Spinal cord (tissue), 10 donors: ENCODE measurements at places on chromosomes 7 and 10. TPM values are rescaled to one million over a fixed set of nuclear protein-coding genes. Genes with fewer than 3 reads are reported as not detected.
A peak's percentile ranks its signal among the peaks of the same experiment; 100 is the strongest.

The EBF3 gene
- 14.3 TPM for total RNA-seq

The YKT6 gene
- 48.0 TPM for total RNA-seq

The COL13A1 gene
- total RNA-seq = 44.0 TPM

The PTER gene
- total RNA-seq = 6.3 TPM

The AGR2 gene
- 10.1 TPM for total RNA-seq

The NACAD gene
- 11.8 TPM for total RNA-seq

The MMRN2 gene
- 14.9 TPM for total RNA-seq

DNA sequence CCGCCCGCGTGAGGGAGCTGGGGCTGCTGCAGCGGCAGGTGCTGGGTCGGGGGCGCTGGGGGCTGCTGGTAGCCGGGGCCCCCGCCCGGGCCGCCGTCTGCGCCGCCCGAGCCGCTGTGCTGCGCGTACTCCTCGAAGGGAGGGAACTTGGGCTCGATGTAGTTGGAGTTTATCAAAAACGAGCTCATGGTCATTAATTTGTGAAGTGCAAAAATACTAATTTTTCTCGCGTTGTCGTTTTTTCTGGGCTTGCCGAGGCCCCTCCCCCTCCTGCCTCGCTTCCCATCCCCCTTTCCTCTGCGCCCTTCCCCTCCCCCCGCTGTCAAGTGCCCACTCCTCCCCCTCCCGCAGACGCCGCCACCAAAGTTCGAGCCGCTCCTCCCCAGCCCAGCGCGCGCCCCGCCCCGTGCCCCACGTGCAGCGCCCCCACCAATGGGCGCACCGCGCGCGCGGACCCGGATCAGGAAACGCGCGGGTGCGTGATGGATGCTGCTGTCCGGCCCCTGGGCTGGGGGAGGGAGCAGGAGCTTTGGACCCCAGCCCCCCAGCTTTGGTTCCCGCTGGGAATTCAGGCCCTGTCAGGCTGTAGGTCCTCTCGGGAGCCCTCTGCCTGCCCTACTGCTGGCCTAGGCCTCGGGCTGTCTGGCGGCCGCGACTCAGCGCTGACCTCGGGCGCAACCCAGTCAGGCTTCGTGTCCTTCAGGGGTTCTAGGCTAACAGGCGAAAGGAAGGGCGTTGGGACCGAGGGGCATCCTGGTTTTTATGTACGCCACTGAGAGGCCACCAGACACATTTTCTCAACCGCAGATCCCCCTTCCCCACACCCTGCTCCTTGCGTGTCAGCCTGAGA is at the start of gene HOXA4:
HOXA4 (minus strand) TSS at position 218 of the 850 bp plus-strand sequence; CDS start at position 194, 24 bp downstream.
- peak within 1 kb of the TSS; percentile 98 for H3K27ac ChIP-seq
- peak; percentile 86 for DNase-seq
- H3K27me3 ChIP-seq = no peaks in the 10 kb centered on the region
- peaks cover 26% of the 10 kb centered on the region for H3K4me1 ChIP-seq
- H3K4me3 ChIP-seq = peak within 1 kb of the TSS; percentile 83
- H3K36me3 ChIP-seq = peaks cover 7% of the 10 kb centered on the region

DNA sequence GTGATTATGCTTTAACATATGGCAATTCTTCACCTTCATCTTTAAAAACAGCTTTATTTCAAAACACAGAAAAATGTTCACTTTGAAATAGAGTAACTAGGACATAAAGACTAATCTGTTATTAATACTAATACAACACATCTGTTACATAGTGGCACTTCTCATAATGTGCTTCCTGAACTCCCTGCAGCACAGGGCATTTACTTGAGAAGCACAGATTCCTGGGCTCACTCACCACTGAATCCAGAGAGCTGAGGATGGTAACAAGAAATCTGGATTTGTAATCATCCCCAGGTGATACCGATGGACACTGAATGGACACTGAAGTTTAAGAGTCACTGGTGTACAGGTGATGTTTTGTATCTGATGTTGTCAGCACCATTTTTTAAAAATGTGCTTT is 96.1 kb downstream of the COL28A1 start:
- no peaks in the 10 kb centered on the region for H3K4me1 ChIP-seq
- no peaks in the 10 kb centered on the region for H3K36me3 ChIP-seq
- H3K4me3 ChIP-seq = no peak overlapping the region
- no peak overlapping the region for H3K27ac ChIP-seq
- no peak for DNase-seq

GRCh38 chr10:91220954-91221675 is 652 bp downstream of the PCGF5 start:
- peaks cover 4% of the 10 kb centered on the region for H3K4me1 ChIP-seq
- H3K27ac ChIP-seq = peak overlapping the region; percentile 10
- no peaks in the 10 kb centered on the region for H3K36me3 ChIP-seq
- no peaks in the 10 kb centered on the region for H3K27me3 ChIP-seq
- peak overlapping the region; percentile 55 for H3K4me3 ChIP-seq

GRCh38 chr10:44310762-44311562 is 73.9 kb downstream of the CXCL12 start:
- H3K4me1 ChIP-seq = peaks cover 13% of the 10 kb centered on the region
- H3K36me3 ChIP-seq = no peaks in the 10 kb centered on the region
- H3K27ac ChIP-seq = no peak overlapping the region
- H3K27me3 ChIP-seq = peaks cover 3% of the 10 kb centered on the region
- peak; percentile 61 for DNase-seq
- no peak overlapping the region for H3K4me3 ChIP-seq

DNA sequence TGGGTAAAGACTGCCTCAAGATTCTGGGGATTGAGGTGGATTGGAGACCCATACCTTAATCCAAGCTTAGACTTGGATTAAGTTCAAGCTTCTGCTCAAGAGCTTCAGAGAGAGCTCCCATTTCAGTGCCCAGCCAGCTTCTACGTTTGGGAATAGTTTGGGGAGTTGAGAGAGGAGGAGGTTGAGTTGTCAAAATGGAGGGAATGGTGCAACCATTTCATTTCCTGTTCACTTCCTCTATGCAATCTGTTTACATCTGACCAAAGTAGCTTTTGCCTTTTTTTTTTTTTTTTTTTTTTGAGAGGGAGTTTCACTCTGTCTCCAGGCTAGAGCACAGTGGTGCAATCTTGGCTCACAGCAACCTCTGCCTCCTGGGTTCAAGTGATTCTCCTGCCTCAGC is 65.8 kb downstream of the ENTPD1 start:
- DNase-seq = no peak
- H3K27me3 ChIP-seq = no peaks in the 10 kb centered on the region
- no peaks in the 10 kb centered on the region for H3K4me1 ChIP-seq
- no peak overlapping the region for H3K4me3 ChIP-seq
- H3K27ac ChIP-seq = no peak overlapping the region

DNA sequence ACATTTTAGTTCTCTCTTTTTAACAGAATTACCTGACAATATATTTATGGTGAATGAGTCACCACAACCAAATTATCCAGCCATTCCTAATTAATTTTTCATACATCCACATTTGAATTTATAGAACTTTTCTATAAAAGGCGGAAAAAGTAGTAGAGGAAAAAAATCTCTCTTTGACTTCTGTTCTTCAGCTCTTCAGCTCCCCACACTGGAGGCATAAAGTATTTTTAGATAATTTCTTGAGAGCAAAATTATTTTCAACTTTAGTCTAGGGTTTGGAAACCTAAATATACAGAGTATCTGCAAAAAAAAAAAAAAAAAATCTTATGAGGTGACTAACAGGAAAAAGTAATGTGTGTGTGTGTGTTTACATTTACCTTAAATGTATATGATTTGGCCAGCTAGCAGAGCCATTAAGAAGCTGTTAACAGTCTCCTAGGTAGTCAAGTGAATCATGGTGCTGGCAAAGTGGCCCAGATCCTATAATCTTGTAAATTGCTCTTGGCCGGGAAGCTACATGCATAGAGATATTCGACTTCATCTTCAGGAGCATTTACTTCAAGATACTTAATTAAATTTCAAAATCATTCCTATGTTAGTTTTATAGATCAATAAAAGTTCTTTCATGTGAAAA is 383.1 kb upstream of the STEAP1 start:
- no peak overlapping the region for H3K27ac ChIP-seq
- no peaks in the 10 kb centered on the region for H3K4me1 ChIP-seq
- H3K4me3 ChIP-seq = no peak overlapping the region
- H3K27me3 ChIP-seq = no peaks in the 10 kb centered on the region
- no peaks in the 10 kb centered on the region for H3K36me3 ChIP-seq

- no peaks in the 10 kb centered on the region for H3K36me3 ChIP-seq
- H3K4me1 ChIP-seq = no peaks in the 10 kb centered on the region
- no peak overlapping the region for H3K27ac ChIP-seq
Measured at GRCh38 chr7:124758327-124758726, 7.3 kb downstream of the GPR37 start.

DNA sequence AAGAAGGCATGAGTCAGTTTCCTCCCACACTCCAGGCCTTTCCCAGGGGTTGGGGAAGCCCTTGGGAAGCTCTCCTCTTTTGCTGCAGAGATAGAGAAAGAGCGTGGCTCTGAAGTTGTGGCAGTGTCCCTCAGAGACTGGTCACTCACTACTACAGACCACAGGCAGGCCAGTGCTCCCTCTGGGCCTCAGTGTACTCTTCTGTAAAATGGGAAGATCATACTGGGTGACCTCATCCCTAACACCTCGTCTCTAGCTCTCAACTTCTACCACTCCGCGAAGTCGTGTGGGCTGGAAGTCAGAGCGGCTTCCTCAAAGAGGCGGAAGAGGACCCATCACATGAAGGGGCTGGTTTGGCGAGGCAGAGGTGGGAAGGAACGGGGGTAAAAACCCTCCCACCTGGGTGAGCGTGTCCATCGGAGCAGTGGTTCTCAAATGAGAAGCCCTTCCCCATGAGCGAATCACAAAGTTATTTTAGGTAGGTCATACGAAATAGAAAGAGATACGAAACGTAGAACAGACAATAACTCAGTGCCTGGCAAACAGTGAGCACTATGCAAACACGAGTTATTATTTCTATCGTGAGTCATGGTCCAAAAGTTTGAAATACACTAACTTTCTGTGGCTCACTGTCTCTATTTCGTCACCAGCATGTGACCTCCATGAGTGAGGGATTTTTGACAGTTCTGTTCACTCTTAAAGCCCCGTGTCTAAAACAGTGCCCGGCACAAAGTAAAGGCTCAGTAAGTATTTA is 32.7 kb downstream of the PRKAG2 start:
- H3K36me3 ChIP-seq = no peaks in the 10 kb centered on the region
- DNase-seq = no peak
- no peak overlapping the region for H3K27ac ChIP-seq
- H3K27me3 ChIP-seq = no peaks in the 10 kb centered on the region
- H3K4me1 ChIP-seq = peaks cover 5% of the 10 kb centered on the region
